A172 (cell line): ENCODE measurements at places on chromosomes 7 and 10. TPM values are rescaled to one million over a fixed set of nuclear protein-coding genes. Genes with fewer than 3 reads are reported as not detected.

DNA sequence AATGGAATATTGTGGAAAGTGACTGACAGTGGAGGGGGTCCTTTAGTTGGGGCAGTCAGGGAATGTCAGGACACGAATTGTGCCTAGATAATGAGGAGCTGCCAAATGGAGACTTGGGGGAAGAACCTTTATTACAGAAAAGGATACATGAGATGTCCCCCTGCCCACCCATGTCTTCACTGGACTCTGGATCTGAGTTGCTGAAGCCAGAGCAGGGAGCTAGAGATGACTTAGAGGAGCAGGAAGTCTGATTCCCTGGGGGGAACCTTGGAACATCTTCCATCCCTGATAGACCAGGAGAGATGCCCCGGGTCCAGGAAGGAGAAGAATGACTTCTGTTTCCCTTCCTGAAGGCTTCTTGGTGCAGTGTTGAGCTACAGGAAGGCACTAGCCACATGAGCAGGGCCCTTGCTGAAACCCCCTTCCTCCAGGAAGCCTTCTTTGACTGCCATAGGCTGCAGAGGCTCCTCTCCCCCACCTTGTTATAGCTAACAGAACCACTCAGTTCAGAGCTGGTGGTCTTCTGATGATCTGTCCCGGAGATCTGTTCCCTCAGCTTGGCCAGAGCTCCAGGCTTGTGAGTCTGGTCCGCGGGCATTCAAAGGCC, 747 bp upstream of the NEURL1 start:
- DNase-seq, result no peak

CH25H gene
- 0.09 TPM in 1 of 2 replicates, not detected in the other for total RNA-seq

- DNase-seq, result no peak
These were observed 49.3 kb downstream of the C10orf120 start for GRCh38 chr10:122650331-122650730.

DNA sequence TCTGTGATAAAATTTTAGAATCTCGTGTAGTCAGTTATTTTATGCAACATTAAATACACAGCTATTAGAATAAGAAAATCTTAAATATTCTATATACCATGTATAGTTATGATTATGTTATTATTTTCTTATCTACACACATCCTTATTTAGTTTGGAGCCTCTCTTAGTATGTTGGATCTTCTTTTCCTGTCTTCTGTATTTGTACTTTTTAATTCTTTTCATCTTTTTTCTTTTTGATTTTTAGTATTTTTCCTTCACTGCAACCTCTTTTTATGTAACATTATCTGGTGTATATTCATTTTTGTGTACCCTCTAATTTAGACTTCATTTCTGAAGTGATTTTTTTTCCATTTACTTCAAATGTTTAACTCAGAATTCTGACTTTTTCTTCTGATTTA, 48.9 kb downstream of the ZMYND11 start:
- no peak for DNase-seq

ANKRD61 gene
- 1.0 TPM in 1 of 2 replicates, not detected in the other for total RNA-seq

SCIN gene
- not detected in 2 replicates for total RNA-seq

- DNase-seq, result no peak
These were observed 102.2 kb upstream of the ANKRD1 start for GRCh38 chr10:91022924-91023699.

- DNase-seq, result no peak
These were observed 81.5 kb downstream of the RTKN2 start for GRCh38 chr10:62186999-62187675.

DNA sequence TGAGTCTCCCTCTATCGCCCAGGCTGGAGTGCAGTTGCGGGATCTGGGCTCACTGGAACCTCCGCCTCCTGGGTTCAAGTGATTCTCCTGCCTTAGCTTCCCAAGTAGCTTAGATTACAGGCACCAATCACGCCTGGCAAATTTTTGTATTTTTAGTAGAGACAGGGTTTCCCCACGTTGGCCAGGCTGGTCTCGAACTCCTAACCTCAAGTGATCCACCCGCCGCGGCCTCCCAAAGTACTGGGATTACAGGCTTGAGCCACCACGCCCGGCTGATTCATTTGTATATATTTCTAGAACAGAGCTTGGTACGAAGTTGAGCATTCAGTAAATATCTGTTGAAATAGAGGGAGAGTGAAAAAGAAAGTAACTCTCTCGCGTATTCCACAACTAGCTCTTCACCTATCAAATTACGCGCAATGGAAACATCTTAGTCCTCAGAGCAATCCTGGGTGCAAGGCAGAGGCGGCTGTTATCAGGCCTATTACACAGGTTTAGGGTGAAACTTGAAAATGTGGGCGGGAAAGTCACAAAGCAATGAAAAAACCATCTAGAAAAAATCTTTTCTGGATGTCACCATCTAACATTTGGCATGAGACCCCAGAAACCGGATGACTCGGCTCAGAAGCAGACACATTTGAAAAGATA, 707 bp upstream of the GHITM start:
- DNase-seq, result no peak

GRCh38 chr10:26485150-26485941, 47.2 kb downstream of the APBB1IP start:
- DNase-seq, result no peak

EGFR gene
- total RNA-seq, result 75.4 and 79.3 TPM in 2 replicates

- DNase-seq, result no peak
These were observed 882 bp downstream of the PDCD11 start for GRCh38 chr10:103397191-103397825.

GRCh38 chr7:16644636-16645592, 640 bp downstream of the ANKMY2 start:
- peak; percentile 68 for DNase-seq
